ENCODE measurements at places on chromosomes 1 and 21.

DNA sequence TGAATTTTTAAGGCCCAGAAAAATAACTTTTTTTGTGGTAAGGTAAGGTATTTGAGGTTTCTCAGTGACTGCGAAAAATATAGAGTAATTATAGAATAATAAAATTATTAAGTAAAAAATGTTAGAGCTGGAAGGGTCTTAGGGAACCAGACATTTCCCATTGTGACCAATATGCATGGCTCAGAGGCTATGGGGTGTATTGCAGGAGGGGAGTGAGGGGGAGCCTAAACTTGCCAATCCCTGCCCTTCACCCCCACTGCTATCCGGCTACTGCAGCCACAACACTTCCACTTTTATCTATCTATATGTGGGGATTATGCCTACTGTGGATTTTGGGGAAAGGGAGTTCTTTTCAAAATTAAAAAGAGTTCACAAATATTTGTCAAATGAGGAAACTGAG, 7.6 kb upstream of the GADD45A start:
- DNase-seq = no peak

- DNase-seq = no peak
Observed at GRCh38 chr1:85278853-85279314, 2.5 kb upstream of the BCL10 start.

- DNase-seq = no peak
Observed at GRCh38 chr21:39085843-39086405, 97.3 kb downstream of the PSMG1 start.

DNA sequence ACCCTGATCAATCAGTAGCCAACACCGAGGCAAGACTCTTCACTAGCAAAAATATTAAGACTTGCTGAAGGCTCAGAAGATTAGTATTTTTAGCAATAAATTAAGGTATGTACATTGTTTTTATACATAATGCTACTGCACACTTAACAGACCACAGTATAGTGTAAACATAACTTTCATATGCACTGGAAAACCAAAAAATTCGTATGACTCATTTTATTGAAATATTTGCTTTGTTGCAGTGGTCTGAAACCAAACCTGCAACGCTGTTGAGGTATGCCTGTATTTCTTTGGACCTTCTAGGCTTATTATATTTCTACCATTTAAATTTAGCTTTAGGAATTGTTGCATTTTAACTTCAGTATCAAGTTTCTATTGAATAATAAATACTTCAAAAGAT, 65.8 kb upstream of the BCL9 start:
- DNase-seq = no peak

DNA sequence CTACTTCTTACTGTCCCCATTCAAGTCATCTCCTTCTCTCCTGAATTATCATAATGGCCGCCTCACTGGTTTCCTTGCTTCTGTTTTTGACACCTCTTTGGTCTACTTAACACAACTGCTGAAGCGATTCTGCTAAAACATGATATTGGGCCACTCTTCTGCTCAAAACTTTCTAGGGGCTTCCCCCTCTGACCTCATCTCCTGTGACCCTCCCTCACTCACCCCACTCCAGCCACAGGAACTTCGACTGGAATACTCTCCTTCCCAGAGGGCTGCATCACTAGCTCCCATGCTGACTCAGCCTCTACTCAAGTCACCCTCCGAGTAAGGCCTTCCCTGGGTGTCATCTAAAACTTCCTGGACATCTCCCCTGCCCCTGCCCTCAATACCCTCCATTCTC, 35.7 kb downstream of the NRIP1 start:
- DNase-seq = no peak

- DNase-seq = no peak
Observed at GRCh38 chr1:200131551-200132125, 104.1 kb downstream of the NR5A2 start.

- DNase-seq = no peak
Observed at GRCh38 chr1:169240449-169241232, 127.0 kb downstream of the NME7 start.

DNA sequence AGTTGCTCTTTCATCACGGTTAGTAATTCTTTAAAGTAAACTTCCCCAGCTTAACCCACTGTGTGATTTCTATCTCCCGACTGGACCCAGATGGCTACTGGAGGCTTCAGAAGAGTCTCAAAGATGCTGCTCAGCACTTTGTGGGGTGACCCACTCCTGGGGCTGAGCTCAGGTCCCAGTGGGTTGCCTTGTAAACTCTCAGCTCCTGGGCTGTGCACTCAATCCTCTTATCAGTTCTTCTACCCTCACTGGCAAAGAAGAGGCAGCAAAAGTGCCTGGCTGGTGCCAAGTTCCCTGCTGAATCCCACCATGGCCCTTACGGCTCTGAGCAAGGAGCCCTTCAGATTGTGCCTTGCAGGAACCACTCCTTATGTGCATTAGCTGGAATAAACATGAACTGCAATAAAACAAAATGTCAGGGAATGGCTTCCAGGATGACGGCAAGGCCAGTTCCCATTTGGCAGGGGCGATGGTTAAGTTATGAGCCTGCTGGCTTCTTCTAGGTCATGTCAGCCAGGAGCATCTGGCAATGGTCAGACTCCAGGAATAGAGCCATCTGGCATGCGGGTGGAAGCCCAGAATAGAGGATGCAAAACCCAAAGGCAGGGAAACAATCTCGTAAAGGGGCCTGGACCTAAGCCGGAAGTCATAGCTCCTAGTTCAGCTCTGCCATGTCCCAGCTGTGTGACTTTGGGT, 6.8 kb downstream of the MYOC start:
- DNase-seq = no peak

GRCh38 chr1:114353262-114353661, 157.7 kb downstream of the TRIM33 start:
- no peak for DNase-seq
